Renal cortical epithelial cell (primary cell): ENCODE measurements at places on chromosomes 6 and 20.

GRCh38 chr6:138310821-138311220 lies 66.9 kb upstream of the SMIM28 start:
- DNase-seq, result no peak

DNA sequence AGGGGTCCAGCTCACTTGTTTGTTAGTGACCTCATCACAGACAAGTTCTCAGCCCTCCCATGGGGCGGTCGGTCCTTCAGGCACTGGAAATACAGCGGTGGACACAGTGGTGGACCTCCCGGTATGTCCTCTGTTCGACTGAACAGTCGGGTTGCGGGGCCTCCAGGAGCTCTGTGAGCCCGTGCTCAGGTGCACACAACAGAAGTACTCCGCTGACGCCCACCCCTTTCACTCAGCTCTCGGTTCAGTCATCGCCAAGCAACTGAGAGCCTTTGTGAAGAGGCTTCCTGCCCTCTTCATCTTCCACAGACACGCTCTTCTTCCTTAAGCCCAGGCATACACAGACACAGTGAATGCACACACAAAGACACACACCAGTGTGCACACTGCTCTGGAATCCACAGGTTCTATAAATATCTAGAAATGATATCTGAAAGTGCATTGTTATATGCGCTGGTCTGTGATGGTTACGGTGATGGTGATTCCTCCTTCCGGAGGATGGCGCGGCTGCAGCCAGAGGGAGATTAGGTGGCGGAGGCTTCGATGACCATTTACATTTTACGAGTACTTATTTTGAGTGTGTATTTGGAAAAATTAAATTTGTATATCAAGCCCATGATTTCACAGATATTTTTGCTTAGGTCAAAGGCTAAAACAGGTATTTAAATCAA lies 46.8 kb upstream of the BHLHE23 start:
- DNase-seq, result no peak

DNA sequence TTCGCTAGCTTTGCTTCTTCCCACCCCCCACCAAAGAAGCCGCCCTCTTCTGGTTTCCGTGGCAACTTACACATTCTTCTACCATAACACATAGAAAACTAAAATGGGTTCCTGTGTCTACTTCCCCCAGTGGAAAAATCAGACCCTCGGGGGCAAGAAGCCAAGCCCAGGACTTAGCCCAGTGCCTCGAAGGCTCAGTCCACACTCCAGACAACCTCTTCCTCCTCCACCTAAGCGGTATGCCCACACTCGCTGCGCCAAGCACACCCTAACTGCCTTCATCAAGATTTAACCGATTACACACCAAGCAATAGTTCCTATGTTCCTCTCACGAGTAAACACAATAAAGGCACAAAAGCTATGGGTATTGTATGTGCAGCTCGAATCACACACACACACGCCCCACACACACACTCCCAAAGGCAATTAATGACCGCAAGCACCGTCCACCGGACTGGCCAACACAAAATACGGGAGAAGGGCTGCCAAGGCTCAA lies 537 bp downstream of the PPIL4 start:
- peak; percentile 67 for DNase-seq

DNA sequence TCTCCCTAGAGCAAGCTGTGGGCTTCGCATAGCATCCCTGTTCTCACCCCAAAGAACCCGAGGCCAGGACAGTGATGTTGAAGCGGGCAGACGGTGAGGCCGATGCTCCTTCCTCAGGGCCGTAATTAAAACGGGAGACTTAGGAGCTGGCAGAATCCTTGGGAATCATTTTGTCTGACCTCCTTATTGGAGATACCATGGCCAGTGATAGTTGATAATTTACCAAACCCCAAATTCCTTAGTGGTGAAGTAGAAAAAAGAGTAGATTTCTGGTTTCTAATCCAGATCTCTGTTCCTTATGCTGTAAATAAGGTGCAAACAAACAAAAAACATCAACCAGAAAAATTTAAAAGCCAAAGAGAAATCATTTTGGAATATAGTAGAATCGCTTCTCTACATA lies 361.1 kb upstream of the AGPAT4 start:
- DNase-seq, result peak; percentile 57

DNA sequence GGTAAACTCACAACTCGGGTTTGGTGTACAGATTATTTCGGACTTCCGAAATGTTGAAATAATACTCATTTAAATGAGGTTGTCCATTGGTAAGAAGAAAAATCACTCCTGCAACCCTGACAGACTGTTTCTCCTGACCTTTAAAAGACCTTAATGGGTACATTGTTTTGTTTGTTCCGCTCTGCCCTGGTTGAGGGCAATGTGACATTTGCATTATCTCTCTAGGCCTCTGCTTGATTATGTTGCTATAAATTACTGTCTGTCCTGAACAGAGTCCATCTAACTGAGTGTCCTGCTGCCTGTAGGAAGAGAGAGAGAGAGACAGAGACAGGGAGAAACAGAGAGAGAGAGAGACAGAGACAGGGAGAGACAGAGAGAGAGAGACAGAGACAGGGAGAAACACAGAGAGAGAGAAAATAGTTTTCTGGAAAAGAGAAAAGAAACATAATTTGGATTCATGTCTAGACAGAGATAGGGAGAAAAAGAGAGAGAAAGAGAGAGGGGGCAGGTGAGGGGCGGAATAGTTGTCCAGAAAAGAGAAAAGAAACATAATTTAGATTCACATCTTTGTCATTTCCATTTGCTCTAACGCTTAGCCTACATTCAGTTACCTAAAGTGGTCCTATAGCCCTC lies 83.2 kb downstream of the SHLD1 start:
- no peak for DNase-seq

- DNase-seq, result peak; percentile 27
These were observed 19.7 kb upstream of the TLDC2 start for GRCh38 chr20:36856195-36856594.

- DNase-seq, result peak; percentile 29
These were observed 459.1 kb upstream of the JAG1 start for GRCh38 chr20:11132819-11133415.

- peak; percentile 62 for DNase-seq
These were observed 327.0 kb downstream of the BMP2 start for GRCh38 chr20:7094438-7094997.

DNA sequence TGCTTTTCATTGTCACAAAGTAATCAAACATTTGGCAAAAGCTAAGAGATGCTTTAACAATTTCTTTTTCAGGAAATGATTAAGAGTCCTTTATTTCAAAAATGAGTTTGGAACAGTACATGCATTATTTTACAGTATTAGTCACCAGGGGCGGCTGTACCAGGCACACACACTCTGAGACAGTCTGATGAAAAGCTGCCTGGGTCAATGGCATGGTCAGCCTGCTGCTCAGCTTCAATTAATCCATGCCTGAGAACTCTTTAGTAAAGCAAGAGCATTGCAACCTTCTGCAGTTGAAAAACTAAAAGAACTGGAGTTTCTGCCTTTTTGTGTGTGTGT lies 105.5 kb downstream of the TULP4 start:
- DNase-seq, result peak; percentile 46

- DNase-seq, result no peak
These were observed 13.4 kb downstream of the CAPN11 start for GRCh38 chr6:44171899-44172546.

DNA sequence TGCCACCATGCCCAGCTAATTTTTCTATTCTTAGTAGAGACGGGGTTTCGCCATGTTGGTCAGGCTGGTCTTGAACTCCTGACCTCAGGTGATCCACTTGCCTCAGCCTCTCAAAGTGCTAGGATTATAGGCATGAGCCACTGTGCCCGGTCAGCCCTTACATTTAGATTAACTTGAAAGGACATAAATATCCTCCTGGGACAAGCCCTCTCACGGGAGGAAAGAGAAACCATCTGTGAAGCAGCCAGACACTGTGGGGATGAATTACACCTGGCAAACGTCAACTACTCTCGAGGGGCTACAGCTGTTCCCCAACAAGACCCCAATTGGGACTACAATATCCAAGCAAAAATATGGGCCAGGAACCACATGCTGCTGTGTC lies 32.7 kb upstream of the SAMHD1 start:
- no peak for DNase-seq

- no peak for DNase-seq
These were observed 69.2 kb upstream of the CCN6 start for GRCh38 chr6:111984516-111985201.

GRCh38 chr6:36685926-36686667 lies 7.6 kb downstream of the CDKN1A start:
- no peak for DNase-seq

GRCh38 chr20:49668181-49668877 lies 45.3 kb downstream of the B4GALT5 start:
- DNase-seq, result peak; percentile 75

GRCh38 chr20:35595456-35595855 lies 20.2 kb upstream of the SPAG4 start:
- no peak for DNase-seq

DNA sequence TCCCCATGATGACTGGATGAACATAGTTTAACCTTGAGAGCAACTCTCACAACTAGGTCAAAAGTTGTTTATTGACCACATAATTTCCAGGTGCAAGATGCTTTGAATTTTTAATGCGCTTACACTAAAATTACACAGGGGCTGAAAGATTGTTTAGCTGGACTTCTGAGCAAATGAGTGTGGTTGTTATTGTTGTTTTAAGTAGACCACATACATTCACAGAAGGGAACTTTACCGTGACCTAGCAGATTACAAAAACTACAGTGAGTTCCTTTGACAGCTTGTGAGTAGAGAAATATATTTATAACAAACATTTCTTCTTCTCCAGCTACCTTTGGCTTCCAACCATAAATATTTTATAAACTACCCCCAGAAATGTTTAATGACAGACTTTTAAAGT lies 178.9 kb downstream of the UST start:
- peak; percentile 45 for DNase-seq

- DNase-seq, result peak; percentile 58
These were observed 40.4 kb downstream of the TFEB start for GRCh38 chr6:41694815-41695526.

GRCh38 chr6:46392294-46392693 lies 99.0 kb downstream of the RCAN2 start:
- no peak for DNase-seq

- peak; percentile 78 for DNase-seq
These were observed 297.1 kb upstream of the RIMS1 start for GRCh38 chr6:71589254-71589653.

- DNase-seq, result no peak
These were observed 8.9 kb downstream of the FBXO5 start for GRCh38 chr6:152973916-152974315.

DNA sequence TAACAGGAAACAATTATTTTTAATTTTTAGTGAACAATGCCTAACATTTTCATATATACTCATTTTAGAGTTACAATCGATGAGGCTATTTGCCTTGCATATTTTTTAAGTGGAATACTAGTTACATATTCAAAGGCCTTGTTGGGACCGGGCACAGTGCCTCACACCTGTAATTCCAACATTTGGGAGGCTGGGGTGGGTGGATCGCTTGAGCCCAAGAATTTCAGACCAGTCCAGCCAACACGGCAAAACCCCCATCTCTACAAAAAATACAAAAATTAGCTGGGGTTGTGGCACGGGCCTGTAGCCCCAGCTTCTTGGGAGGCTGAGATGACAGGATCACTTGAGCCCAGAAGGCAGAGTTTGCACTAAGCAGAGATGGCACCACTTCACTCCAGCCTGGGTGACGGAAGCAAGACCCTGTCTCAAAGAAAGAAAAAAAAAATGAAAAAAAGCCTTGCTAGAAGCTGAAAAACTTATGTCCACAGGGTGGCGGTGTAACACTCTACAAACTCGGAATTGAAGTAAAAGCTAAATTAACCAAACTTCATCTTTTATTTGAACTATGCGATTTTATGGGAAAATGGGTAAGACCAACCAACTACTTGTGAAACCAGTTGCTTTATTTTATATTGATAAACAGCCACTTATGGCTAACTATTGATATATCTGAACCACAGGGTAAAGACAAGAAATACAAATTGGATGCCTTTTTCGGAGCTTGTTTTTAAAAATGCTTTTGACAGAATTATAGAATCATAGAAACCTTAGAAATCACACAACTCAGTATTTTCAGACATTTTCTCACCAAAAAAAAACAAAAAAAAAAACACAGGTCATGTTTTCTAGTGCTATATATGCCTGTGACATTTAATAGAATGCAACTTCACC lies 24.1 kb upstream of the ROS1 start:
- DNase-seq, result peak; percentile 80

- DNase-seq, result no peak
These were observed 118.8 kb downstream of the ZMYND8 start for GRCh38 chr20:47237715-47238114.

- no peak for DNase-seq
These were observed 199.4 kb downstream of the PHACTR1 start for GRCh38 chr6:12916006-12916405.
